ENCODE measurements at places on chromosomes 3 and 15. TPM values are rescaled to one million over a fixed set of nuclear protein-coding genes. Genes with fewer than 3 reads are reported as not detected.

GOLGA8S gene
- 0.15 TPM for total RNA-seq

CTXN2 gene
- total RNA-seq, result 0.05 TPM

ST8SIA2 gene
- total RNA-seq, result 0.15 TPM

ANKRD63 gene
- total RNA-seq, result 0.72 TPM

ASB14 gene
- not detected for total RNA-seq
